Activated naive CD4-positive, alpha-beta T cell treated with anti-CD3 and anti-CD28 coated beads, Interleukin-2, amount 10 ng/mL, durations not matched to agents 7 days and 5 days (primary cell): ENCODE measurements at places on chromosomes 12 and 14.

- no peak for DNase-seq
Measured at GRCh38 chr14:105204206-105204930, 23.3 kb upstream of the NUDT14 start.

DNA sequence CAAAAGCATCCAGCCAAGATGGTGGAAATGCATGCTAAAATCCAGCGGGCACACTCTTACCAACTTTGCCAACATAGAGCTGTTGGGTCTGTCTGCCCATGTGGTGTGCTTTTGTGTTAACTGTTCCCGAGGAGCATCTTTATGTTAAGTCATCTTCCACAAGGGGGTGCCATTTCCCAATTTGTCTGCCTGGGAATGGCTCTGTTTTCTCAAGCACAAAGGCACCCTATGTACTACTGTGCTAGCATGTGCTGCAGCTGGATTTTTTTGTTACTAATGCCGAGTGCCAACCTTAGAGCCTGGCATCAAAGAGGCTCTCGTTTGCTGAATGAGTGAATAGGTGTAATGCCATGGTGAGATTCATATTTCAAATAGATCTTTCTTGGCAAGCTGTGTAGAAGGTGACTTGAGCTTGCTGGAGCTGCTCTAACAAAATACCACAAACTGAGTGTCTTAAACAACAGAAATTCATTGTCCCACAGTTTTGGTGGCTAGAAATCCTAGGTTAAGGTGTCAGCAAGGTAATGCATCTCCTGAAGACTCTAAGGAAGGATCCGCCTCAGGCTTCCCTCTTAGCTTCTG is 74.3 kb downstream of the TRHDE start:
- peak; percentile 49 for DNase-seq

- DNase-seq, result no peak
Measured at GRCh38 chr12:79873201-79873600, 61.7 kb downstream of the PPP1R12A start.

GRCh38 chr12:115158816-115159215 is 474.8 kb upstream of the TBX3 start:
- no peak for DNase-seq

- DNase-seq, result no peak
Measured at GRCh38 chr14:69647213-69647612, 35.8 kb downstream of the SUSD6 start.

DNA sequence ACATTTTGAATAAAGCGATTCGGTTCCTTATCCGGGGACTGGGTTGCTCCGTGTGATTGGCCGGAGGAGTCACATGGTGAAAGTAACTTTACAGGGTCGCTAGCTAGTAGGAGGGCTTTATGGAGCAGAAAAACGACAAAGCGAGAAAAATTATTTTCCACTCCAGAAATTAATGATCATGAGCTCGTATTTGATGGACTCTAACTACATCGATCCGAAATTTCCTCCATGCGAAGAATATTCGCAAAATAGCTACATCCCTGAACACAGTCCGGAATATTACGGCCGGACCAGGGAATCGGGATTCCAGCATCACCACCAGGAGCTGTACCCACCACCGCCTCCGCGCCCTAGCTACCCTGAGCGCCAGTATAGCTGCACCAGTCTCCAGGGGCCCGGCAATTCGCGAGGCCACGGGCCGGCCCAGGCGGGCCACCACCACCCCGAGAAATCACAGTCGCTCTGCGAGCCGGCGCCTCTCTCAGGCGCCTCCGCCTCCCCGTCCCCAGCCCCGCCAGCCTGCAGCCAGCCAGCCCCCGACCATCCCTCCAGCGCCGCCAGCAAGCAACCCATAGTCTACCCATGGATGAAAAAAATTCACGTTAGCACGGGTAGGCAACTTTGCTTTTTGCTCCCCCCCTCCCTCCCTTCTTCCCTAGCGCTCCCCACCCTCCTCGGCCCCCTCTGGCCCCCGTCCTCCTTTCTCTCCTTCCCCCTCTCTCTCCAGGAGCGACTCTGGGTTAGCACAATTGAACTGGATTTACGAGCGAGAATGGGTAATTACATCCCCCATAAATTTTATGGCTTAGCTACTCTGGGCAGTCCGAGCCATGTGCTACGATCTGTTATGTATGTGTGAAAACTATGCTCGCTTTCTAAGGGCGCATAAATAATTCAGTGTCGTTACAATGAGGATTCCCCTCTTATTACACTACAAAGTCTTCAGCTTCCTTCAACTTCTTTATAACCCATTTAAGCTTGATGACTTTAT is at the start of gene HOXC4:
Gene HOXC4 (plus strand): TSS at position 85 of the 991 bp plus-strand sequence. CDS start 88 bp downstream, at position 173.
- no peak for DNase-seq

- no peak for DNase-seq
Measured at GRCh38 chr14:65434216-65434850, 21.8 kb downstream of the FUT8 start.

GRCh38 chr12:41970744-41971143 is 173.9 kb downstream of the GXYLT1 start:
- no peak for DNase-seq

DNA sequence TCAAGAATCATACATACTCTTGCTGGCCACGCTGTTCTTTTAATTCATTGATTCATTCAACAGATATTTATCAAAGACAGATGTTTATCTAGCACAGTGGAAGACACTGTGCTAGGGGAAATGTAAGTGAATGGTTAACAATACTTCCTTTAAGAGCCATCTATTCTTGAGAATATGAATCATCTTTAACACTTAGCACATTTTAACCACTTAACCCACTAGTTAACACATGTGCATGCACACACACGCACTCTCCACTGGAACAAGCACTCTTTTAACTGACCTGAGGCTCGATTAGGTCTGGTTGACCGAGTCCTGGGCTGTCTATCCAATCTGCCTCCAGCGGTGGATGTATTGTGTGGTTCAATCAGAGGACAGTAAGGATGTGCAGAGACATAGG is 34.6 kb downstream of the LMNTD1 start:
- DNase-seq, result no peak

GRCh38 chr12:52521175-52521567 is 977 bp upstream of the KRT5 start:
- DNase-seq, result no peak

DNA sequence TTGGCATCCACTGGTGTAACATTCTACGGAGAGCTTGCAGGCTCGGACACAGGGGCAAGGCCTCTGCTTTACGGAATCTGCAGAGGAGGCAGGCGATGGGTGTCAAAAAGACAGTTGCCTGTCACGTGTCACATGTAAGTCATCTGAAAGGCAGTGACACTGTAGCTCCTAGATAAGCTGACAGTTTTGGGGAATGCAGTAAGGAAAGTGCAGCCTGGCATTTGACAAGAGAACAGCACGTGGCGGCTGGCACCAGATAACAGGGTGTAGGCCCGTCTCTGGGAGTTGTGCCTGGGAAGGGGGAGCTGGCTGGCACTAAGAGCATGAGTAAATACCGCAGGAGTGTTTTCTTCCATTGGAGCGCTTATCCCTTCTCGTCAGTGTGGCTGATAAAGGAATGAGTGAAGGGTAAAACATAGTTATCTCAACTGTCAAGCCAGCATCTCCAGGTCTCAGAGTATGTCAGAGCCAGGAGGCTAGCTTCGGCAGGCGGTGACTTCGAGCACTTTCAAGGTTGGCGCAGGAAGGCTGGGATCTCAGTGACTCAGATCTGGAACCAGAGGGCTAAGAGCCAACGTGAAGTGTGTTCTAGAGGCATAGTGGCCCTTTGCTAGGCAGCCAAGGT is 26.1 kb downstream of the ADCK1 start:
- DNase-seq, result no peak

DNA sequence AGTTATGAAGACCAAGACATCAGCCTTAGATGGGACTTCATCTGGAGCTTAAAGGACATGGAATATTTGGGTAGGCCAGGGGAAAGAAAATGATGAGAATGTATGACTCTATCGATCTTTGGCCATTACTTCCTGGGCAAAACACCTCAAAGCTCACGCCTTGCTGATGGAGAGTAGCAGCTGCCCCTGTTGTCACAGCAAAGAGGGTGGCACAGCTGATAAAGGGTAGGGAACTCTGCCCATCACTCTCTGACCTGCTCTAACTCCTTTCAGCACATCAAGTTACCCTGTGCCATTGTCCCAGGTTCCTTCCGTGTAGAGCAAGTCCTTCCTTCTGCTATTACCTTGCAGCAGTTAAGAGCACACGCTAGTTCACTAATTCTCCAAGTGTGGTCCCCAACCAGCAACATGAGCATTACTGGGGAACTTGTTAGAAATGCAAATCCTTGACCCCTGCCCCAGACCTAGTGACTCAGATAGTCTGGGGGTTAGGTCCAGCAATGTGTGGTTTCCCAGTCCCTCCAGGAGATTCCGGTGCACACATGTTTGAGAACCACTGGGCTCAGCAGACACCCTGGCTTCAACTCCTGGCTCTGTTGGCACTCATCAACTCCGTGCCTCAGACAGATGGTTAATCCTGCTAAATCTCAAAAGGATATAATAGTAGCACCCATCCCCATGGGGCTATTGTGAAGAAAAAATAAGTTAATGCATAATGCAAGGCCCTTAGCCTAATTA is 93.7 kb upstream of the EEA1 start:
- DNase-seq, result no peak

GRCh38 chr12:100026241-100026640 is 41.5 kb upstream of the ANKS1B start:
- no peak for DNase-seq

- DNase-seq, result no peak
Measured at GRCh38 chr14:106218174-106218573, 691.8 kb downstream of the TMEM121 start.

DNA sequence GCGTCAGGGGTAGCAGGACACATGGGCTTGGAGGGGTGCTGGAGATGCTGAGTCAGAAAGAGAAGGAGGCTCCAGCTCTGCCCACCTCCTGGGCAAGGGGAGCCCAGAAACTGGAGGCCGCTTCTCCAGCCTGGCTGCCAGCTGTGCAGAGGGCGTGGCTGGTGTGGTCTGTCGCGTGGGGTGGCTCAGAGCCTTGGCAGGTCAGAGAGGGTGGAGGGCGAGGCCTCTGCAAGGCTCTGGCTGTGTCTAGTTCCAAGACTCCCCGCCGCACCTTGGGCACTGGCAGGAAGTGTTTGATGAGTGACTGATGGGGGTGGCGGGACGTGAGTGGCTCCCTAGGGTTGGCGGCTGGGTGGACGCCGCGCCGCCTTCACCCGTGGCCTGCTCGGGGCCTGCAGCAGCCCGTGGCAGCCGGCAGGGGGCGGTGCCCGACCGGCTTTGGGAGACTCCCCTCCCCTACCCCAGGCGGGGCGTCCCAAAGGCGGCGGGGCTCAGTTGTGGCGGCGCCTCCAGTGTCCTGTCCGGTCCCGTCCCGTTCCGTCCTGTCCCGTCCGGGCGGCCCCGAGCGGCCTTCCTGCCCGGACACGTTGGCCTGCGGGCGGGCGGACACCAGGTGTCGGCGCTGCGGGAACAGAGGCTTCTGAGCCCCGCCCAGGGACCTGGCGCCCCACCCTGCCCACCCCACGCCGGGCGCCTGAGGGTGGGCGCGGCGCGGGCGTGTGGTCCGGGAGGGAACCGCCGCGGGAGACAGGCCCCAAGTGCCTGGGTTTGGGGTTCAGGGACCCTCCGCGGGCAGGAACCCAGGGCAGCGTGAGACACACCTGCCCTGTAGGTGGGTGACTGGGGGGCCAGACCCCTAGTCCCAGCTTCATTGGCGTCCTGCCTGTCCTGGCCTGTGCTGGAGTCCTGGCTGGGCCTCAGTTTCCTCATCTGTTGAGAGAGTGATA is 39.7 kb downstream of the KRT80 start:
- DNase-seq, result peak; percentile 86

DNA sequence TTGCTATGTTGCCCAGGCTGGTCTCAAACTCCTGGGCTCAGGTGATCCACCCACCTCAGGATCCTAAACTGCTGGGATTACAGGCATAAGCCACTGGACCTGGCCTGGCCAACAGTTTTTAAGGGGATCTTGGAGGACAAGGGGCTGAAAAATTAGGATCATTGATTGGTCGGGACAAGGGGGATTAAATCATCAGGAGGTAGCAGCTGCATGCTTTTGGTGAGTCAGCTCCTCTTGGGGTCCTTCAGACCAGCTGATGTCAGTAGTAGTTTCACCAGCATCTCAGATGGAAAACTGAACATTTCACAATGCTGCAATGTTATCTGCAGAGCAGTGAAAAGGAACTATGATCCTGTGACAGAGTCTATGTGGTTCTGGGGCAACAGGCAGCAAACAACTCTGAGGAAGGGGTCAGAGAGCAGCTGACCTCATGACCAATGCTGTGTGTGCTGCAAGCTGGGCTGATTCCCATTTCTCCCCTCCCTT is 6.3 kb downstream of the LRRC74A start:
- DNase-seq, result no peak

DNA sequence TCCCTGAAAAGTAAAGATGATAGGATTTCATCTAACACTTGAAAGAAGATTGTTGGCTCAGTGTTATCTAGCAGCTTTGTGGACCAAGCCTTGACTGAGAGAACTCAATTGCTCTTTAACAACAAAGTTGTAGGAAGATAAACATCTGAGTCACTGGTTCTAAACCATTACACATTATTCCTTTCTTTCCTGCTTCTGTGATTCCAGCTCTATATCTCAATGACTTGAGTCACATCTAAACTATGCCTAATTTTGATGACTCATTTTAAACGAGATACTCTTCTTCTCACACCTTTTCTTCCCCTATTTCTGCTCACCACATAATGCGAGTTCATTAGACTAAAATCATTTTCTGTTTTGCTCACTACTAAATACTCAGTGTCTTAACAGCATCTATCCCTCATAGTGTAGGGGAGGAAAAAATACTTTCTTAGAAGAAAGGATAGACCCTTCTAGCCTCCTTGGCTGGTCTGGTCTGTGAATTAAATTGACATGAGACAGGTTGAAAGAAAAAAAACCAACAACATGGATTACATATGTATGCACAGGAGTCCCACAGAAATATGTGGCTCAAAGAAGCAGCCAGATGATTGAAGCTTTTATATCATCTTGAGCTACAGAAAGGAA is 201.4 kb downstream of the C12orf50 start:
- DNase-seq, result no peak

DNA sequence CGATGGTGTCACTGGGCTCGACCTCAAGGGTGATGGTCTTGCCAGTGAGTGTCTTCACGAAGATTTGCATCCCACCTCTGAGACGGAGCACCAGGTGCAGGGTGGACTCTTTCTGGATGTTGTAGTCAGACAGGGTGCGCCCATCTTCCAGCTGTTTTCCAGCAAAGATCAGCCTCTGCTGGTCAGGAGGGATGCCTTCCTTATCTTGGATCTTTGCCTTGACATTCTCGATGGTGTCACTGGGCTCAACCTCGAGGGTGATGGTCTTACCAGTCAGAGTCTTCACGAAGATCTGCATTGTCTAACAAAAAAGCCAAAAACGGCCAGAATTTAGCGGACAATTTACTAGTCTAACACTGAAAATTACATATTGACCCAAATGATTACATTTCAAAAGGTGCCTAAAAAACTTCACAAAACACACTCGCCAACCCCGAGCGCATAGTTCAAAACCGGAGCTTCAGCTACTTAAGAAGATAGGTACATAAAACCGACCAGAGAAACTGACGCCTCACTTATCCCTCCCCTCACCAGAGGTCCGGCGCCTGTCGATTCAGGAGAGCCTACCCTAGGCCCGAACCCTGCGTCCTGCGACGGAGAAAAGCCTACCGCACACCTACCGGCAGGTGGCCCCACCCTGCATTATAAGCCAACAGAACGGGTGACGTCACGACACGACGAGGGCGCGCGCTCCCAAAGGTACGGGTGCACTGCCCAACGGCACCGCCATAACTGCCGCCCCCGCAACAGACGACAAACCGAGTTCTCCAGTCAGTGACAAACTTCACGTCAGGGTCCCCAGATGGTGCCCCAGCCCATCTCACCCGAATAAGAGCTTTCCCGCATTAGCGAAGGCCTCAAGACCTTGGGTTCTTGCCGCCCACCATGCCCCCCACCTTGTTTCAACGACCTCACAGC is 717 bp downstream of the UBC start:
- peak; percentile 96 for DNase-seq
